Glomerular endothelial cell (primary cell): ENCODE measurements at places on chromosomes 11 and 22.

- DNase-seq = no peak
Observed at GRCh38 chr11:116376054-116376453, 396.7 kb downstream of the BUD13 start.

DNA sequence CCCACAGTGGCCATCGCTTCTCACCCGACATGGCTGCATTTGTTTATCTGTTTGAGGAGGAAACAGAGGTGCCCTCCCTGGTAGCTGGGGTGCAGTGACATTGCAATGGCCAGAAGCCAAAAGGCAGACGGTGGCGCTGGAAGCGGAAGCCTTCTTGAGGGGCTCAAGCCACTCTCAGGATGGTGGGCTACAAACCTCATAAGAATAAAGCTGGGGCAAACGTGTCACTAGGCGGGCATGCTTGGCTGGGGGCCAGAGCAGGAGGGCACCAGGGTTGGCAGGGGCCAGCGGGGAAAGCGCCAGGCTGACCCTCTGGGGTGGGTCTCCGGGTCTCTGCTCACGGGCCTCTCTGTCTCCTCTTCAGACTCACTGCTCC is 12.6 kb downstream of the TNNT3 start:
- no peak for DNase-seq

- DNase-seq = no peak
Observed at GRCh38 chr11:101296896-101297295, 167.3 kb upstream of the PGR start.

- DNase-seq = no peak
Observed at GRCh38 chr11:118924591-118925585, 838 bp downstream of the BCL9L start.

- no peak for DNase-seq
Observed at GRCh38 chr11:65366340-65366773, 11.8 kb downstream of the TIGD3 start.

DNA sequence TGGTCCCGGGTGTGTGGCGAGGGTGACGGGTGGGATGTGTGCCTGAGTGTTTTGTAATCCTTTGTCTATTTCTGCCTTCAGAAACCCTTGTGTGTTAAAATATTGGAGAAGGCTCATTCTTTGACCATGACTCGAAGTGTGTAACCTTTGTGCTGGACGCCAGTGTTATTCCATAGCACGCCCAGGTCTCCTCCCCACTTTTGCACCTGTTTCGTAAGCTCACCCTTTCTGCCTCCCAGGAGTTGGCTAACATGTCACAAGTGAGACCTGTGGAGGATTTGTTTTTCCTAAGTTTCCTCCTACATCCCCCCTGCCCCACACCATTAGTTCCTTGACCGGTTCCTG is 382 bp downstream of the C11orf54 start:
- no peak for DNase-seq

- no peak for DNase-seq
Observed at GRCh38 chr22:43415681-43416080, 3.9 kb downstream of the MPPED1 start.

GRCh38 chr22:33209930-33210784 is 152.0 kb upstream of the SYN3 start:
- no peak for DNase-seq

DNA sequence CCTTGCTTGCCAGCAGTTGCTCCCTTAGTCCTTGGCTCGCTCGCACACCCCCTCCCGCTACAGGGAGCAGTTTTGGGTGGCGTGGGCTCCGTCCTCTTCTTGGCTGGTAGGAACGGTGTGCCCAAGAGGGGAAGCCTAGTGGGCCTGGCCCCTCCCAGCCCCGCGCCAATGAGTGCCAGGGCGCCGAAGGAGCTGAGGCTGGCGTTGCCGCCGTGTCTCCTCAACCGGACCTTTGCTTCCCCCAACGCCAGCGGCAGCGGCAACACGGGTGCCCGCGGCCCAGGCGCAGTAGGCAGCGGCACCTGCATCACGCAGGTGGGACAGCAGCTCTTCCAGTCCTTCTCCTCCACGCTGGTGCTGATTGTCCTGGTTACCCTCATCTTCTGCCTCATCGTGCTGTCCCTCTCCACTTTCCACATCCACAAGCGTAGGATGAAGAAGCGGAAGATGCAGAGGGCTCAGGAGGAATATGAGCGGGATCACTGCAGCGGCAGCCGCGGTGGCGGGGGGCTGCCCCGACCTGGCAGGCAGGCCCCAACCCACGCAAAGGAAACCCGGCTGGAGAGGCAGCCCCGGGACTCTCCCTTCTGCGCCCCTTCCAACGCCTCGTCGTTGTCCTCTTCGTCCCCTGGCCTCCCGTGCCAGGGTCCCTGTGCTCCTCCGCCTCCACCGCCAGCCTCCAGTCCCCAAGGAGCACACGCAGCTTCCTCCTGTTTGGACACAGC is 1.6 kb downstream of the C11orf87 start:
- no peak for DNase-seq

DNA sequence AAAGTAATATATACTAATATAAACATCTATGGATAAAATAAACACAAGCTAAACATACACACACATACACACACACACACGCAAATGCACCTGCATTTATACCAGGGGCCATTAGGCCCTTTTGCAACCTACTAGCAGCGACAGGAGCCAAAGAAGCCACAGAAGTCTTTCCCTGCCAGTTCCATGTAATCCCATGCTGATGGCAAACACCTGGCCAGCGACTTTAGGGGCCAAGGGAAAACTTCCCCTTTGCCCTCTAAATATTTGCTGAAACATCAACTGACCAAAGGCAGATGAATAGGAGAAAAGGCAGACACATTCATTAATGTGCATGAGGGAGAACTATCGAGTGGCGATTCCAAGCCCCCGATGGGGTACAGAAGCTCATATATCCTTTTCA is 14.8 kb upstream of the P2RY2 start:
- DNase-seq = no peak

- DNase-seq = no peak
Observed at GRCh38 chr11:78189174-78189724, 530 bp downstream of the USP35 start.

DNA sequence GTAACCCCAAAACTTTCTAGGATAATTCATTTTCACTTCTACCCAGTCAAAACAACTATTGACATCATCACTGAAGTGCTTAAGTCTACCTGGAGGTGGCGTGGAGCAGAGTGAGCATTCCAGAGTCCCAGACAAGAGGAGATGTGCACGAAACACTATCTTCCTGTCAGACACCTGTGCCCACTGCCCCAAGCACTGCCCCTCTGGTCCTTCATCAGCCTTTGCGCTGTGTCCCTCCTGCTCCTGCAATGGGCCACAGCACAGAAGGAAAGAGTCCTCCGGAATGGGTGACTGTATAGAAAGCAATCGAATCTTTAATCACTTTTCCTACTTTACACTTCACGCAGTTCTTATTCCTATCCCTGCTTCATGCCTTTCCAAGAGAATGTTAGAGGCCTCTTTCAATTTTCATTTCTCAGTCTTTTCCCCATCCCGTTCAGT is 512 bp upstream of the GRIA4 start:
- DNase-seq = peak; percentile 18

GRCh38 chr22:44489817-44490216 is 8.2 kb downstream of the RTL6 start:
- DNase-seq = no peak

GRCh38 chr22:28920757-28921584 is 37.6 kb downstream of the ZNRF3 start:
- DNase-seq = no peak

DNA sequence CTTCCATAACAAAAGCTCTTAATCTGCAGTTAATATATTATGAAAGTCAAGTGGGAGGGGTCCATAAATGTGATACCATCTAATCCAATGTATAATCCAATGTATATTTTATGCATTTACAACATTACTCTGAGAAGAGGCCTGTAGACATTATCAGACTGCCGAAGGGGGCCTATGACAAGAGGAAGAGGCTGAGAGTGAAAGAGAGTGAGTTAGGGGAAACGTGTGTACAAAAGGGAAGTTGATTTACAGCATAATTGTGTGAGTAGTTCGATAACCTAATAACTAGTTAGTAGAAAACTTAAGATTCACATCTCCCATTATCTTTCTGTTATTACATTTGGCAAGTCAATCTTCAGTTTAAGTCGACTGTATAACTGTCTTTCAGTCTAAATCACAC is 86.6 kb downstream of the DDX10 start:
- no peak for DNase-seq
